ENCODE measurements at places on chromosomes 2 and 18. TPM values are rescaled to one million over a fixed set of nuclear protein-coding genes. Genes with fewer than 3 reads are reported as not detected.

Gene UGT1A10
- total RNA-seq: not detected

Gene IL1R2
- total RNA-seq: 3.8 TPM

Gene DNPEP
- total RNA-seq: 107 TPM

Gene FBXO15
- total RNA-seq: 2.2 TPM

Gene CIAO1
- 85.3 TPM for total RNA-seq

Gene PROKR1
- not detected for total RNA-seq

Gene NPPC
- not detected for total RNA-seq

Gene SOX11
- not detected for total RNA-seq

Gene ZNF385B
- total RNA-seq: 2.8 TPM

Gene TGIF1
- 203 TPM for total RNA-seq

Gene NT5DC4
- total RNA-seq: 6.1 TPM

Gene ASB18
- not detected for total RNA-seq

Gene LYG2
- not detected for total RNA-seq

Gene SPC25
- 20.7 TPM for total RNA-seq

Gene TRABD2A
- total RNA-seq: 0.88 TPM

Measured in PC-9 (cell line).